Gastrocnemius medialis (tissue), 4 donors: ENCODE measurements at places on chromosomes 6 and 20.

DNA sequence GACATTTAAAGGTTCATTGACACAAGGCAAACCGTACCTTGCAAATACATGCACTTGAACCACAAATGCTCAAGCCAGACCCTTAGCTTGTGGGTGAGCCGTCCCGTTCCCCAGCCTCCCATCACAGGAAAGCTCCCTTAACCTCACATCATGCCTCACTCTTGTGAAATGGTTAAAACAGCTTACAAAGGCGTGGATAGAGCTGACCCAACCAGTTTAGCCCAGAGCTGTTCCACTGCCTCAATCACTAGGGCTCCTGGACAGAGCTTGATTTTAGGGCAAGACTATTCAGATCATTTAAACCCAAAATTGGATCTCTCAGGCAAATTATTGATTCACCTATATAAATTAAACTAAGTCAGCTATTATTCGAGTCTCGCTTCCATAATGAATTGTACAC lies 229.6 kb upstream of the TAB2 start:
- DNase-seq, result no peak

- DNase-seq, result no peak
Measured at GRCh38 chr6:90663873-90664272, 77.0 kb upstream of the MAP3K7 start.

DNA sequence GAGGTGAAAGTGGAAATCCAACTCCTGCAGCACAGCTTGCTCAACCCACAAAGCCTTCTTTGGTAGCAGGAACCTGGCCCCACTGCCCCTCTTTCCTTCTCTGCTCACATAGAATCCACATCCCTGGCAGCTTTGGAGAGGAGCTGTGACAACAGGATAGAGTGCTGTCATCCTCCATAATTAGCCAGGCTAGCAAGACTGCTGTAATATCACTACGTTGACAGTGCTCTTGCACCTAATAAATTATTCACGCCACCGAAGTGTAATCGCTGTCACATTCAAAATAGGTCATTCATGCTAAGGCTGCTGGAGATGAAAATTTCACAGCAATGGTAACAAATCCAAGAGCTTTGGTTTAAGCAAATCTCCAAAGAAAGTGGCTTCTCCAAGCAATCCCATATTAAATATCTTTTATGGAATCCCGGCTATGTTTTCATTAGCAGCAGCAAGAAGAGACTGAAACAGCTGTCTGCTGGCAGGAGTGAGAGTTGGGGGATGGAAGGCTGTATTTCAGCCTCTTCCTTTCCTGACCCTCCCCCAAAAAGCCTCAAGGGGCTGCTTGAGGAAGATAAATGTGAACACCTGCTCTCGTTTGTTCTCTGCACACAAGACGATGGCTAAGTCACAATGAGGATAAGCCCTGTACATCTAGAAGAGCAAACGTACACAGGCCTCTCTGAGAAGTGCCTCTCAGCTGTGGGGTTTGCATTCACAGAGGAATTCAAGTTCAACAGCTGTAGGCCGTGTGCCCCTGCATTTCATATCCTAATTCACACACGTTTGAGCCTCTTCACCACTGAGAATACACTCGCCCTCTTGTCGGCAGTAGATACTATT lies 16.5 kb downstream of the RIPOR2 start:
- DNase-seq, result peak; percentile 68

GRCh38 chr20:43839793-43840199 lies 74.9 kb upstream of the TOX2 start:
- no peak for DNase-seq

GRCh38 chr20:48158014-48158413 lies 372.7 kb upstream of the SULF2 start:
- DNase-seq, result no peak

DNA sequence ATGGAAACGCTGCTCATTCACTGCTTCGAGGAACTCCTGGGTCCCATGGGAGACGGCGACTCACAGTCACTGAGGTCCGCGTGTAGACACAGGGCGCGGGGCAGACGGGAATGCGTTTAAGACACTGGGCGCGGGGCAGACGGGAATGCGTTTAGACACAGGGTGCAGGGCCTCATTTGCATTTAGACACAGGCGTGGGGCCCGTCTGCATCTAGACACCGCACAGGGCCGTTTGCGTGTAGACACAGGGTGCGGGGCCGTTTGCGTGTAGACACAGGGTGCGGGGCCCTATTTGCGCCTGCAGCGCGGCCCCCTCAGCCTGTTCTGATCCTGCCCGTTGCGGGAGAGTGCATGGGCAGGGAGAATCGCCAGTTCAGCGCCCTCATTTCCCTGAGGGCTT lies 10.4 kb downstream of the DACT2 start:
- no peak for DNase-seq

GRCh38 chr20:48411245-48411644 lies 416.6 kb downstream of the PREX1 start:
- no peak for DNase-seq

- no peak for DNase-seq
Measured at GRCh38 chr6:138849791-138850190, 53.9 kb downstream of the ECT2L start.

DNA sequence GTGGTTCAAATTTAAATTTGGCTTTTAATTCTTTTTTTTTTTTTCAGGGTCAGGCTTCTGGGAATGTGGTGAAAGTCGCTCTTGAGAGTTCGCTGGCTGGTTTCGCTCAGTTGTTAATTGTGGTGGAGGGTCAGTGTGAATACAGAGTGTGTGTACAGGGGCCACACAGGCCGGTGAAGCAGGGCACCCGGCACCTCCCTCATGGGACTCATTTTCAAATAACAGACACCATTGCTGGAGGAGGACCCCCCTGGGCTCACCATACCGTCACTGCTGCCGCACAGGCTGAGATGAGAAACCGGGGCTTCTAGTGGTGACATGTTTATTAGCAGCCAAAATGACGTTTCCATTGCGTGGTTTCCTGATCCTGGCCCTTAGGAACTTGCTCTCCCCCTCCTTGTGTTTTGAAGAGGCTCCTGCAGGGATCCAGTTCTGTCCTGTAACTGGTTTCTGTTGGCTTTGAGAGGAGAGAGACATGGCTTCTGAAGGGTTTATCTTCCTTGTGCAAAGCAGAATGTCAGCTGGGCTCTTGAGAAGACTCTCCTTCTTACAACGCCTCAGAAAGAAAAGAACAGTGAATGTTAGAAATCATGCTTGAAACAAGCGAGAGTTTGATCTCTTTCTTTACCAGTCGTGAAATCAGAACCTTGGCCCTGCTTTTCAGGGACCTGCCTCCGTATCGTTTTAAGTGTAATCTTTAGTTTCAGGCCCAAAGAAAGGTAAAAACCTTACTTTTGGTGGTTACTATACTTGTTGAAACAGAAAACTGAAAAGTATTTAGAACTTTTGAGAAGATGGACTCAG lies 37.8 kb downstream of the DUSP22 start:
- DNase-seq, result no peak

GRCh38 chr6:39330476-39330875 lies 8.0 kb upstream of the KCNK16 start:
- no peak for DNase-seq

- DNase-seq, result peak; percentile 3
Measured at GRCh38 chr6:136526196-136526930, 23.9 kb downstream of the MAP7 start.

GRCh38 chr20:62711703-62712101 lies 3.1 kb downstream of the NTSR1 start:
- no peak for DNase-seq

GRCh38 chr6:74603322-74604076 lies 602.4 kb downstream of the COL12A1 start:
- no peak for DNase-seq

- DNase-seq, result no peak
Measured at GRCh38 chr6:146426516-146426915, 117.1 kb upstream of the RAB32 start.

DNA sequence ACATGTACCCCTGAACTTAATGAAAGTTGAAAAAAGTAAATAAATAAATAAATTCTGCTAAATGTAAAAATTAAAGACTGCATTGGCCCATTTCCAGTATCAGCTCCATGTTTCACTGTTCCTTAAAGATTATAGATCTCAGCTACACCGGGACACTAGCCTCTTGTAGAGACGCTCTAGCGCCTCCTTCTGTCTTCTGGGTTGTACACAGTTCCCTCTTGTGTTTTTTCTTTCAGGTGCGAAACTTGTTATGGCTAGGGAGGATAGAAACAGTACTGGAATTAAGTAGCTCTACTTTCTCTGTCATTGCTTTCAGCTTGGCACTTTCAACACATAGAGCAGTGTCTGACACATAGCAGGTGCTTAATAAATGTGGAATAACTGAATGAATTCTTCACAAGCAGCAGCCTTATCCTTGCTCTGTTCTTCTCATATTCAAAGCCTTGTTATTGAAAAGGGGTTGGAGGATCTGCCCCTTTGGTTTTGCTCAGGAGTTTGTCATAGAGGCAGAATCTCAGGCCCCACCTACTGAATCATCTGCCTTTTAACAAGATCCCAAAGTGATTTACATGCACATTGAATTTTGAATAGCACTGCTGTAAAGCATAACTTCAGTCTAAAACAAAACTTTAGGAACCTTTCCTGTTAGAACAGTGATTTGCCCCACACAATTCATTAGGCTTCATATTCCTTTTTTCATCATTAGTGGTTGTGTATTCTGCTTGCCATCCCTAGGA lies 92.3 kb downstream of the FIG4 start:
- no peak for DNase-seq

GRCh38 chr6:156313037-156313436 lies 464.1 kb upstream of the ARID1B start:
- no peak for DNase-seq

- DNase-seq, result no peak
Measured at GRCh38 chr6:108805611-108806167, 42.5 kb upstream of the ARMC2 start.

DNA sequence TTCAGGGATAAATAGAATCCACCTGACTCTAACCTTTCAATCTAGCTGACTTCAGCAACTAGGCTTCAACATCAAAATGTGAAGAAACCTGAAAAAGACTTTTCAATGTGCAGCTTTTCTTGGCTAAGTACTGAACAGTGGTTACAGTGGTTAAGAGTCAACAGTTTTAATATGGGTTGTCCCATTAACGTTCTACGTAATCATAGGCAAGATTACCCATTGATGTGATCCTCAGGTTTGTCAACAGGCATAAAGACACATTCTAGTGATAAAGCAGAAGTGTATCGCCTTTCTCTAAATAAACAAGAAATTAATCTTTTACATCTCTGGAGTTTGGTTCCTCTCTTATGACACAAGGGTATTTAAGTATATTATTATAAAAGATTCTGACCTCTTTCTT lies 154.1 kb upstream of the RUNX2 start:
- no peak for DNase-seq

GRCh38 chr6:159943101-159943632 lies 25.7 kb upstream of the IGF2R start:
- peak; percentile 48 for DNase-seq

DNA sequence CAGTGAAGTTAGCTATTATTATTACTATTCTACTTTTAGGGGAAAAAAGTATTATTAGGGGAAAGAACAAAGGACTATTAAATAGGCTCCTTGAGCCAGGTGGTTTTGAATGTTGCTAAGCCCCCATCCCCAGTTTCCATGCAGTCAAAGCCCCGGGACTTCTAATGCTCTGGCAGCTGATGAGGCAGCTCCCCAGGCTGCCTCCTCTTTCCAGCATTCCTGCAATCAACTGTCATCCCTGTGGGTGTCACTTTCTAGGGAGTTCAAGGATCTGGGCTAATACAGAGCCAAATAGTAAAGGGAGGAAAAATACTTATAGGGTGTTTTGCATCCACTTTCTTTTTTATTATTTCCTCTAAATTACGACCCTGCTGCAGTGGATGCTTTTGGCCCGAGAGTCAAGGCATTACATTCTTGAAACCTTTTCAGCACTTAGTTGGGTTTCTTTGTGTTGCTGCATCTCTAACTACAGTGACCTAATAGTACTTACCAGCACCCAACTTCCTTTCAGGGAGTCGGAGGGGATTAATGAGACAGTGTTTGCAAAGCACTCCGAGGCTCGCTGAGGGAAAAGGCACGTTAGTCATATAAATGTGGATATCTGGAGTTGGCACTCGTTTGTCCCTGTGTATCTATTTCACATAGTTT lies 303.9 kb upstream of the MAP3K7 start:
- DNase-seq, result no peak

DNA sequence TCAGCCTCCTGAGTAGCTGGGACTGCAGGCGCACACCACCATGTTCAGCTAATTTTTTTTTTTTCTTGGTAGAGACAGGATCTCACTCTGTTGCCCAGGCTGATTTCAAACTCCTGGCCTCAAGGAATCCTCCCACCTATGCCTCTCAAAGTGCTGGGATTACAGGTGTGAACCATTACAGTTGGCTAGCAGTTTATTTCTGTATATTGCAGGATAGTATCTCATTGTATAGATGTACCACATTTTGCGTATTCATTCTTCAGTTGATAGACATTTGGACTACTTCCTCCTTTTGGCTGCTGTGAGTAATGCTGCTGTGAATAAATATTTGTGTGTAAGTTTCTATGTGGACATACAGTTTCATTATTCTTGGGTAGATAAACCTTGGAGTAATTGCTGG lies 32.9 kb downstream of the ASXL1 start:
- DNase-seq, result no peak

- DNase-seq, result no peak
Measured at GRCh38 chr20:6925744-6926278, 158.3 kb downstream of the BMP2 start.

DNA sequence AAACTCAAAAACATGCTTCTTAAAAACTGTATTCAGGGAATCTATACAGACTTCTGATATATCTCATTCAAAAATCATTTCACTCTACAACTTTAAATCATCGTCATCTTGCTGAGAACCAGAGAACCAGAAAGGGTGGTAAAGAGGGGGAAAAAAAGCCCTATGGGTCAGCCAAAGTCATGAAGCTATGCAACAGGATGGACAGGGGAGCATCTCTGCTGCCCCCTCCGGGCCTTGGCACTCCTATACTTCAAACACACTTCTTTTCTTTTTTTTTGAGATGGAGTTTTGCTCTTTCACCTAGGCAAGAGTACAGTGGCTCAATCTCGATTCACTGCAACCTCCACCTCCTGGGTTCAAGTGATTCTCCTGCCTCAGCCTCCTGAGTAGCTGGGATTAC lies 73.5 kb upstream of the NFATC2 start:
- DNase-seq, result no peak

GRCh38 chr6:30651143-30651542 lies 4.2 kb downstream of the C6orf136 start:
- no peak for DNase-seq

DNA sequence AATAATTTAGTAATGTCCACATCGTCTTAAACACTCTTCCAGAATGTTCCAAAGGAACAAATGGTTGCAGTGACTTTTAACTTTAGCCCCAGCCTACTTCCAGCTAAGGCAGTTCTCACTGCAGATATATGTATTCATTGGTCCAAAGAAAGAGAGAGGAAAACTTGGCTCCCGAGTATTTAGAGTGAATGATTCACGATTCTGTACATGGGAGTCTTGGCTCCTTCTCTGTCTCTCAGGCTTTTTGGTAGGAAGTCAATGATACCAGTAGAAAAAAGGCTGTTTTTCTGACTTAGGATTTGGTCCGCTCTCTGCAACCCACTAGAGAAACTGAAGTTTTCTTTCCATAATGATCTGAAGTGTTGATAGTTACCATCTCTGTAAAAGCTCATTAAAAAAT lies 38.6 kb downstream of the E2F3 start:
- no peak for DNase-seq
